ENCODE measurements at places on chromosomes 2 and 18. TPM values are rescaled to one million over a fixed set of nuclear protein-coding genes. Genes with fewer than 3 reads are reported as not detected.

Gene FOXI3
- polyA plus RNA-seq, result not detected

Gene GPR35
- polyA plus RNA-seq, result 3.5 TPM

Gene FBLN7
- 2.1 TPM for polyA plus RNA-seq

Gene CELF4
- polyA plus RNA-seq, result 10.4 TPM

Gene SLC30A3
- polyA plus RNA-seq, result 0.27 TPM

Gene TET3
- 1.3 TPM for polyA plus RNA-seq

Gene PLA2R1
- 5.4 TPM for polyA plus RNA-seq

Gene ALPI
- not detected for polyA plus RNA-seq

Gene CYTIP
- polyA plus RNA-seq, result 3.9 TPM

Gene OSBPL1A
- polyA plus RNA-seq, result 21.6 TPM

Gene KRTCAP3
- polyA plus RNA-seq, result 6.4 TPM

Gene RNMT
- polyA plus RNA-seq, result 10.5 TPM

Gene CCL20
- 0.51 TPM for polyA plus RNA-seq

Gene UNC80
- polyA plus RNA-seq, result 5.3 TPM

Gene SPDYA
- polyA plus RNA-seq, result 0.13 TPM

Gene SLC5A7
- polyA plus RNA-seq, result 0.51 TPM

Gene ANKRD62
- polyA plus RNA-seq, result not detected

Gene GAD1
- 9.9 TPM for polyA plus RNA-seq

Gene DAPL1
- 33.8 TPM for polyA plus RNA-seq

Gene TTN
- polyA plus RNA-seq, result 0.47 TPM

Gene TAF4B
- 2.7 TPM for polyA plus RNA-seq

Gene SLC1A4
- 196 TPM for polyA plus RNA-seq

Gene C1QL2
- polyA plus RNA-seq, result not detected

Gene ZC3H6
- 2.5 TPM for polyA plus RNA-seq

Gene GAL3ST2
- not detected for polyA plus RNA-seq

Gene SLC23A3
- 0.84 TPM for polyA plus RNA-seq

Gene PCARE
- polyA plus RNA-seq, result 0.02 TPM

Gene VSNL1
- 22.0 TPM for polyA plus RNA-seq

Gene GRB14
- polyA plus RNA-seq, result 280 TPM

Gene MTLN
- 321 TPM for polyA plus RNA-seq

Gene POMC
- 33.6 TPM for polyA plus RNA-seq

Gene TFCP2L1
- 0.18 TPM for polyA plus RNA-seq

Gene CLEC4F
- 0.27 TPM for polyA plus RNA-seq

Gene LIMS3
- polyA plus RNA-seq, result 1.9 TPM

Gene CCDC141
- polyA plus RNA-seq, result 0.40 TPM

Gene UPP2
- 0.08 TPM for polyA plus RNA-seq

Gene TMEM247
- not detected for polyA plus RNA-seq

Gene CYBRD1
- 62.3 TPM for polyA plus RNA-seq

Gene PLGLB2
- 0.34 TPM for polyA plus RNA-seq

Gene MFSD2B
- polyA plus RNA-seq, result 0.16 TPM

Gene SFT2D3
- polyA plus RNA-seq, result 8.5 TPM

Gene IL1RL1
- 60.5 TPM for polyA plus RNA-seq

Gene EML6
- 10.9 TPM for polyA plus RNA-seq

Gene AKAIN1
- 0.61 TPM for polyA plus RNA-seq

All from adrenal gland (tissue), 19 donors.